Stimulated activated CD8-positive, alpha-beta memory T cell treated with anti-CD3 and anti-CD28 coated beads, Interleukin-2, amount 100 ng/mL, for 1 hour (primary cell): ENCODE measurements at places on chromosomes 13 and 19.

GRCh38 chr19:49362929-49363267 is 682 bp upstream of the TEAD2 start:
- no peak for DNase-seq

DNA sequence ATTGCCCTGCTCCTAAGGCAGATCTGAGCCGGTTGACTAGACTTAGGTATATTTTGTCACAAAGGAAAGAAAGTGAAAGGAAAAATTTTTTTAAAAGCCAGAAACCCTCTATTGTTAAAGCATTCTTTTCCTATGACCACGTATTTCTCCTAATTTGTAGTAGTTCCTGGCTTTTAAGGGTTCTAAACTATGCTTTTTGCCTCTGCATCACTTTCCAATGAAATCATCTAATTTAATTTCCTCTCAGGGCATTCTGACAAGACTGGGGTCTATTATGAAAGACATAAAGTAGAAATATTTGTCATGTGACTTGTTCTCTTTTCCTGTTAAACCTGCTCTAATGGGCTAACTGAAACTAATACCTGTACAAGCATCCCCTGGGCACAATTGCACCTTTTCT is 233.0 kb upstream of the PRR20A start:
- DNase-seq = no peak

DNA sequence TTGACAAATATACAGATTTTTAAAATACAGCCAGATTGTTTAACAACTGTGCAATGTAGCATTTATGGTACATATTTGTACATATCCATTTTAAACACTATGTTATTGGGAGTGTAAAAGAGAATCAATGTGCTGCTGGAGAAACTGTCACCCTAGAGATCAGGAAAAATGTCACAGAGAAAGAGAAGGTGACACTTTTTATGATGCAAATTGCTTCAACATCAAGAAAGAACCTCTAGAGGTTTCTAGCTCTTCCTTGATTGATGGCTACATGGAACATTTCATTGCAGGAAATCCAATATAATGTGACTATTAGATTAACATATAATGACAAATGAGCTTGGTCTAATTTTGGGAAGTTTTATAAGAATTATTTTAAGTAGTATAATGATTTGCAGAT is 1491.2 kb upstream of the PCDH20 start:
- DNase-seq = no peak

DNA sequence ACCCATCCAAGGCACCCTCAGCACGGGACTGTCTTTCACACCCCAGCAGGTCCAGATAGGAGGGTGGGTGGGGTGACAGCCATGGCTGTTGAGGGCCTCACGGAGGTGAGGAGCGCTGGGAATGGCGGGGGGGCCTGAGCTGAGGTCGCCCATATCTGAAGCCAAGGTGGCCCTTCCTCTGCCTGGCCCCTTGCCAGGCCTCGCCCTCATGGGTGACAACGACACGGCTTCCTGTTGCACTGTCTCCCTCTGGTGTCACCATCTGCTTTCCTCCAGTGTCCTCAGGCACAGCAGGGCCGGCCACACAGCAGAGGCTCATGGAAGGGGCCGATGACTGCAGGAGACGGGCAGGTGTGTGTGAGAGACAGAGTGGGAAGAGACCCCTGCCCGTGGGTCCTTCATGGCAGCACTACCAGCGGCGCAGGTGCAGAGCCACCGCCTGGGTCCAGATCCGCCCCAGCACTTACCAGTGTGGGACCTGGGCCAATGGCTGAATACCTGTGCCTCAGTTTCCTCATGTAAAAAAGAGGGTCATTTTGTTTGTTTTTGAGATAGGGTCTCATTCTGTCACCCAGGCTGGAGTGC is 8.1 kb upstream of the NKPD1 start:
- no peak for DNase-seq

- DNase-seq = no peak
Observed at GRCh38 chr19:17069193-17069592, 6.1 kb downstream of the HAUS8 start.

DNA sequence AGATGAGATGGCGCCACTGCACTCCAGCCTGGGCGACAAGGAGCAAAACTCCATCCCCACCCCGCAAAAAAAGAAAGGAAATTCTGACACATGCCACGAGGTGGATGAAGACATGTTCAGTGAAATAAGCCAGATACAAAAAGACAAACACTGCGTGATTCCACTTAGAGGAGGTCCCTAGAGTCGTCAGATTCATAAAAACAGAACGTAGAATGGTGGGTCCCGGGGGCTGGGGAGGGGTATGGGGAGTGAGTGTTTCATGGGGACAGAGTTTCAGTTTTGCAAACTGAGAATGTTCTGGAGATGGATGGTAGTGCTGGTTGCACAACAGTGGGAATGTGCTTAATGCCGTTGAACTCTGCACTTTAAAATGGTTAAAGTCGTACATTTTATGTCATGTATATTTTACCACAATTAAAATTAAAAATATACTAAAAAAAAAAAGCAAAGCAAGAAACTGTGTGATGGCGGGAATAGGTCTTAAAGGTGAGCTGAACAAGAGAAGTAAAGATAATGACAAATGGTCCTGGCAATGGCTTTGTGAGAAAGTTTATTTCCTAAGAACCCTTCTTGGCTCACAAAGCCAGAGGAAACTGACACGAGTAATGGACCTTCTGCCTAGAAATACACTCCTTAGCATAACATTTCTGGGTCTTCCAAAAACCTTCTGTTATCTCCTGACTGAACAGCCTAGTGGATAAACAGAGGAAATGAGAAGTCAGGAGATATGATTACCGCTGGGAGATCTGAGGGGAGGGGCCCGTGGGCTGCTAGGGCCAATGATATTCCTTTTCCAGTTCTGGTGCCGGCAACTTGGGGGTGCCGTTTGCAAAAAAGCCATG is 4.2 kb upstream of the SPC24 start:
- DNase-seq = no peak

DNA sequence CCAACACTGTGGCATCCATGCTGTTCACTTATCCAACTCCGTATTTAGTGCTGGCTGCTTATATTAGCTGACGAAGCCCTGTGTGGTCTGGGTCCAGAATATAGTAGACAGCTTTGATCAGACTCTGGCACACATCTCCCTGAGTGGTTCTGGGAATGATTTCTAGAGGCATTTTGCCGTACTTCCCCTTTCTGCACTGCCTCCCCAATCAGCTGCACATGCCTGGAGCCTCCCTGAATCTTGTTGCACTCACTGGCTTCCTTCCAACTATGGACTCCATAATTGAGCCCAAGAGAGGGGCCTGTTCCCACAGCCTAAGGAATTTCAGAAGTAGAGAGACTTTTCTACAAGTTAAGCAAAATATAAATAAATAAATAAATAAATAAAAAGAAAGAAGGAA is 30.4 kb upstream of the PCDH8 start:
- no peak for DNase-seq

DNA sequence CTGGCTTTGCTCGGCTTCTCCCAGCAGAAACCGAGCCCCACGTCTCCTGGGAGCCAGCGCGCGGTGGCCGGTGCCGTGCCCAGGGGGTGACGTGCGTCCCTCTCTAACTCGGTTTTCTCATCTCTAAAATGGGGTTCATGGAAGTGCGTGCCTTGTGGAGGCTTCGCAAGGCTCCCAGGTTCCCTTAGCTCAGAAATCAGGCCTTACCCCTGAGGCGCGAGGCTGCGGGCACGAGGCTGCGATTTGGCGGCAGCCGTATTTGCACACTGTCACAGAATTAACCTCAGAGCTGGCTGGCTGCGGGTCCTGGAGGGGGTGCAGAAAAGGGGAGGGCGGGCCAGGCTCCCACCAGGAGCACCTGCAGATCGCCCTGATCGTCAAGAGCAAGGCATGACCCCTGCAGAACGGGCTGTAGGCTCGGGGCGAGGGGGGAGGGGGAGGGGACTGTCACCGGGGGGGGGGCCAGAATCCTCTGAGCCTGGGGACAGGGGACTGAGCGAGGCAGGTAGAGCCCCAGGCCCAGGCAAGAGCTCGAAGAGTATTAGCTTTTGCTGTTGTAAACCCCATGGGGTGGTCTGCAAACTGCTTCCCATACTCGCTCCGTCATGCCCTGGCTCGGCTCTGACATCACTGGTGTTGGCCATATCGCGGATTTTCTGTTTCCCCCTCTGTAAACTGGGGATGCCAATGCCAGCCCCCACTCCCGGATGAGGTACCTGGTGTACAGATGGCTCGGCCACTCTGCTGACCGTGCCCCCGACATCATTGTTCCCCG is 62.2 kb downstream of the CCNE1 start:
- DNase-seq = no peak

GRCh38 chr13:113502686-113503085 is 12.2 kb upstream of the DCUN1D2 start:
- DNase-seq = no peak

DNA sequence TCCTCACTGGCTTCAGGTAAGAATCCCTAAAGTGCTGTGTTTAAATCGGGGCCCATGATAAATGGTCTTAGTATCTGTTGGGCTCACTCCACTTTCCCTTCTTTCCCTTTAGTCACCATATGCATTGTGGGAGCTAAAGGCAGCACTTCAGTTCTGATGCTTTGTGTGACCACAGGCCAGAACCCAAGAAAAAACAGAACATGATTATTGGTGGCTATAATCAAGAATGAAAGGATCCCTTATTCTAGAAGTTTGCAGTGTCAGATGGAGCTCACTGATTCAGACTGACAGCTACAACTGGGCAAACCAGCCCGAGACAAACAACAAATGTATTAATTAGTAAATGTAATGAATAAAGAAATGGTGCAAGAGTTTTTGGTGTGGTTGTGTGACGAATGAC is 57.3 kb upstream of the POMP start:
- no peak for DNase-seq

DNA sequence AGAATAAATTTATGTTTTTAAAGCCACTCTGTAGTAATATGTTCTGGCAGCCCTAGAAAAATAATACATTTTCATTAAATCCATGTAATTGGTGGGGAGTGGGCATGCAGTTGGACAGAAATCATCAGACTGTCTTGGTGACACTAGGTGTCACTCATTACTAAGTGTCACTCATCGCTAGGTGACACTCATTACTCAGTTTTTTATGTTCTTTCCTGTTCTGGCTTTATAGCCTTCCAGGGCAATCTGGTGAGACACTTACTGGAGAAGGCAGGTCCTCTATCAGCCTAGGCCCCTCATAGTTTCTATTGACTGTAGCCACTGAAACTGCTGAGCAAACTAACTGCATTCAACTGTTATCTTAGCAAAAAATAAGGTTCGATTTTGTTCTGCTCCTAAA is 542.1 kb downstream of the SLITRK1 start:
- DNase-seq = no peak

DNA sequence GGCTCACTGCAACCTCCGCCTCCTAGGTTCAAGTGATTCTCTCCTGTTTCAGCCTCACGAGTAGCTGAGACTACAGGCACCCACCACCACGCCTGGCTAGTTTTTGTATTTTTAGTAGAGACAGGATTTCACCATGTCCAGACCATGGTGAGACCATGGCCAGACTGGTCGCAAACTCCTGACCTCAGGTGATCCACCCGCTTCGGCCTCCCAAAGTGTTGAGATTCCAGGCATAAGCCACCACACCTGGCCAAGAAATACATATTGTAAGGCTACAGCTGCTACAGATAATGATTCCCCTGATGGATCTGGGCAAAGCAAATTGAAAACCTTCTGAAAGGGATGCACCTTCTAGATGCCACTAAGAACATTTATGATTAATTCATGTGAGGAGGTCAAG is 17.8 kb downstream of the PLPP2 start:
- no peak for DNase-seq

- no peak for DNase-seq
Observed at GRCh38 chr13:35143123-35143522, 201.1 kb downstream of the NBEA start.

GRCh38 chr19:23075031-23075733 is 41.6 kb upstream of the ZNF730 start:
- DNase-seq = no peak

- no peak for DNase-seq
Observed at GRCh38 chr19:53957448-53958167, 5.1 kb upstream of the CACNG8 start.

- no peak for DNase-seq
Observed at GRCh38 chr13:33994198-33994597, 176.2 kb downstream of the RFC3 start.

- no peak for DNase-seq
Observed at GRCh38 chr13:110557610-110558305, 3.8 kb downstream of the RAB20 start.

GRCh38 chr13:33611121-33611805 is 206.7 kb upstream of the RFC3 start:
- no peak for DNase-seq

DNA sequence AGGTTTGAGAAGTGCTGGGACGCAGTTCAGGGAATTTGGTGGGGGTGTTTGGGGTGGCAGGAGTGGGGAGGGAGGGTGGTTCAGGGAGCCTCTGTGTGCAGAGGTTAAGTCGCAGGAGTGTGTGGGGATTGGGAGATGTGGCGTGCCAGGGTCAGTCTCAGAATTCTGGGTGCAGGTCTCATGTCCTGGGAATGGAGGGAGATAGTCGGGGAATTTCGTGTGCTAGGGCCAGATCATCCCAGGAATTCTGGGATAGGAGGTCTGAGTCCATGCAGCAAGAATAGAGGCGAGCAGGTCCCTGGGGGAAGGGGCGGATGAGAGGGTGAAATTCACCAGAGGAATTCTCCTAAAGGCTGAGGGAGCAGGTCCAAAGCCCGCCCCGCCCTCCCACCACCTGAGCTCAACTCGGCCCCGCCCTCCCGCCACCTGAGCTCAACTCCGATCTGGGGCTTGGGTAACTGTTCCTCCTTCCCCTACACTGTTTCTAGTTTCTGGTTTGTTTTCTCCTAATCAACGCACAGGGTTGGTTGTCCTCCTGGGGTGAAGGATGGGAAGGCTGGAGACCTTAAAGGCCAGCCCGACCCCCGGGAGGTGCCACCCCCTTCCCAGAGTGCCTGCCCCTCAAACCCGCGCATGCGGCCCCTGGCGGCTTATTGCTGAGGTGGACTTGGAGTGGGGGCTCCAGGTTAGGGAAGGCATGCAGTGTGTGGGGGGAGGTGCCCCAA is 15.2 kb downstream of the KCNC3 start:
- no peak for DNase-seq

- DNase-seq = no peak
Observed at GRCh38 chr13:45315520-45316167, 25.3 kb downstream of the TPT1 start.

- DNase-seq = no peak
Observed at GRCh38 chr19:34370983-34371382, 6.0 kb downstream of the GPI start.

- no peak for DNase-seq
Observed at GRCh38 chr19:7214324-7215089, 79.7 kb downstream of the INSR start.

- no peak for DNase-seq
Observed at GRCh38 chr13:94966422-94966955, 254.1 kb upstream of the SOX21 start.

- no peak for DNase-seq
Observed at GRCh38 chr13:25965596-25965995, 86.2 kb downstream of the SHISA2 start.

DNA sequence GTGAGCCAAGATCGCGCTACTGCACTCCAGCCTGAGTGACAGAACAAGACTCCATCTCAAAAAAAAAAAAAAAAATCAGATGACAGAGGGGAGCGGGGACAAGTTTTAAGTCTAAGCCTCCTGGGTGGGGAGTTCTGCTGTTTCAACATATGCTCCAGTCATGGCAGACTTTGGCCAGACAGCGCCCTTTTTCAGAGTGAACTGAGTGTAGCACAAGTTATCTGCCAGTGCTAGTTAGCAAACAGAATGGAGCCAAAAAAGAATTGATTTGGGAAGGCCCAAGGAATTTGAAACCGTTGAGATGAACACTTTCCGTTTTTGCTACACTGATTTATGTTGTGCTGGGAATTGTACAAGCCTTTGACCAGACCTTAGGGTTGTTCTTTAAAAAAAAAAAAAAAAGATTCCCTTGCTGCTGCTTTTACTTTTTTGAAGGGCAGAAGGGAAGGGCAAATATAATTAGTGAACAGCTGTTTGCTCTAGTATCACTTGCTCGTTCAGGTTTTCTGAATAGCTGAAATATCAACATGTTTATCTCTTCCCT is 5.7 kb downstream of the ACTN4 start:
- DNase-seq = no peak
